T follicular helper cell (primary cell): ENCODE measurements at places on chromosomes 2 and 18.

DNA sequence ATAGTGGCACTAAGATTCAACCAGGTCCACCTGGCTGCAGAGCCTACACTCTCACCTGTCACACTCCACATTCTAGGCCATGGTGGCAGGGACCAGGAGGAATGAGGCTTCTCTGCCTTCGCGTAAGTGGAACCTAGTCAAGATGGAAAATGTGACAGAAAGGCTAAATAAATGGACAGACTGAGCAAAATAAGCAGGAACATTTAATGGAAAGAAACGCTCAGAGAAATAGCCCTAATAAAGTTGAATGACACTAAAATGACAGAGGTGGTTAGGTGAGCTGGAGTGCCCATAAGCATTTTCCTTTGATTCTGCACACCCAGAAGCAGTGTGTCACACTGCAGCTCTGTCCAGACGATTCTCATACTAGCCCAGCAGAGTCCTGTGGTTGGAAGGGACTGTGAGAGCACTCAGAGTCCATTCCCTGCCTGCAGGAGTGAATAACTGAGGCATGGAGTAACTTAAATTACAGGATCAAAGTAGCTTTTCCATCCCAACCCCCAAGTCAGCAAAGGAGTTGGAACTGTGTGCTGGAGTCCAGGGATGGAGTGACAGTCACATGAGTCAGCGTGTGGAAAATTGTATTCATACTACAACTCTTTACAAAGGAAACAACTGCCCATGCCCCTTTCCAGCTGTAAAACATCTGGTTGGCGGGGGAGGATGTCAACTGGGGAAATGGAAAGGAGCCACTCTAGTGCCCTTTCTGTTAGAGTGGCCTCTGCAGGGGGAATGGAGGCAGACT is 105.4 kb upstream of the LGALSL start:
- no peak for DNase-seq

DNA sequence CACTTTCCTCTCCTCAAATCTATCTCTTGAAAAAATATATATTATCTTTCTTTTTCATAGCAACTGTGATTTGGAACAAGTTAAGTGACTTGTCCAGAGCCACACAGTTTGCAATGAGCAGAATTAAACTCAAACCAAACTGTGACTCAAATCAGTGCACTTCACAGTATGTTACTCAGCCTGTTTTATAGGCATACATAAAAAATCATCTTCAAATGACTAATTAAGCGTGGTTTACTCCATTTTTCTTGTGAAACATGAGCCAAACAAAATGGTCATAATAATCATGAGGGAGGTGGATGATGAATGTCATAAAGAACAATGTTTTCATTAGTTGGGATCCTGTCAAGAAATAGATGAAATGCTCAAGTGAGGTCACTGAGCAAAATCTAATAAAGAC is 6.1 kb upstream of the CCDC178 start:
- DNase-seq = no peak

GRCh38 chr18:24595561-24596031 is 135.2 kb downstream of the HRH4 start:
- DNase-seq = no peak

DNA sequence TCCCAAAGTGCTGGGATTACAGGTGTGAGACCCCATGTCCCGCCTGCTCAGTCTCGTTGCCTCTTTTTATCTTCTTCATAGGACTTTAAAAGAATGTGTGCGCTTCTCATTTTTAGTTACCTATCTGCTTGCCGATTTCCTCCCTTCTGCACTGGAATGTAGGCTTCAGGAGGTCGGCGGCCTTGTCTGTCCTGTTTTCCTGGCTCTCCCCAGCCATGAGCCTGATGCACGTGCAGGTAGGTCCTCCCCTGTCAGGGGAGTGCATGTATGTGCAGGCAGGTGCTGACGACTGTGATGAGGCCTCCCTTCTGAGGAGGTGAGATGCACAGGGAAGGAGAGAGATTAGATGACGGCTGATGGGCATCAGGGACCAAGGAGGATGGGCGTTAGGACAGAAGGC is 13.6 kb upstream of the ATP6V1C2 start:
- DNase-seq = no peak

DNA sequence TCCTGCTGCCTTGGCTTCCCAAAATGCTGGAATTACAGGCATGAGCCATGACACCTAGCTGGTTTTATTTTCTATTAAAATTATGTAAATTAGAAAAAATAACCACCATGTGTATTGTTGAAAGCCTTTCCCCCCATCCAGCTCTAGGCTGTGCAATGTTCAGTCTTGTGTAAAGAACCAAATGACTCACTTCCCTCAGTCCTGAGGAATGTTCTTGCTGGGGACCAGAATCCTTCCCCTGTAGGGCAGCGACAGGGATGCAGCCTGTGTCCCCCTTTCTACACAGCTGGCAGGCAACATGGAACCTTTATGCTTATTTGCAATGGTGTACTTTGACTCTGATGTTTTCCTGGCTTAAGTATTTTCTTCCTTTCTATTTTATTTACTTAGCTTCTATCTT is 29.4 kb downstream of the AOX1 start:
- no peak for DNase-seq

- peak; percentile 24 for DNase-seq
Observed at GRCh38 chr18:9082711-9083510, 19.6 kb upstream of the NDUFV2 start.

GRCh38 chr2:189127756-189128155 is 51.8 kb downstream of the COL5A2 start:
- DNase-seq = no peak

- no peak for DNase-seq
Observed at GRCh38 chr2:80525152-80525551, 220.6 kb upstream of the LRRTM1 start.

GRCh38 chr2:23651187-23652080 is 266.5 kb downstream of the KLHL29 start:
- DNase-seq = no peak

DNA sequence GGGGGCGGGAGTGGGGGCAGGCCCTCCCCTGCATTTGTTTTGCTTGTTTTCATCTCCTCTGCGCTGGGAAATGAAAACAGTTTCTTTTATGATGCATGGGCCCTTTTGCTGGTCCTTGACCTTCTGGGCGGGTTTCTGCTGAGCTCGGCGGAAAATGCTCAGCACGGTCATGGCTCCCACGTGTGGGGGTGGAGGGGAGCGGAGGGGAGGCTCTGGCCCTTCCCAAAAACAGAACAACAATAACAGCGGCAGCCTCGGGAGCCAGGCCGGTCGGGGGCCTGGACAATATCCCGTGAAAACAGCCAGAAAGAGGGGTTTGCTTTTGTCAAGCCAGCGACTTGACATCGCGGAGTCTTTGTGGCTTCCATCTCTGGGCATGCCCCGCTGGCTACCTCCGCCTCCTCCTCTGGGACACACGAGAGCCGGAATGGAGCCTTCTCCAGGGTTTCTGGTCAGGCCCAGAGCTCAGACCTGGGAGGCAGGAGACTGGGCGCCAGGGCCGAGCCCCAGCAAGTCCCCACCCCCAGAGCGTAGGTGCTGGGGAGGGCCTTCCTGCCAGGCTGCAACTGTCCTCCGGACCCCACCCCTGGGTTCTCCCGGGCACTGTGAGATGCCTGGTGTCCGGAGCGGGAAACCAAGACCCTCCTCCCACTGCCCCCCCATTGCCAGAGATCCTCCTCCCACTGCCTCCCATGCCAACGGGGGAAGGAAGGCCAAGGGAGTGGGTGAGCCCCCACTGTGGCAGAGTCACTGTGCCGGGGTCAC is 35.9 kb upstream of the SNED1 start:
- DNase-seq = no peak

GRCh38 chr2:169348321-169349024 is 13.9 kb downstream of the LRP2 start:
- no peak for DNase-seq

DNA sequence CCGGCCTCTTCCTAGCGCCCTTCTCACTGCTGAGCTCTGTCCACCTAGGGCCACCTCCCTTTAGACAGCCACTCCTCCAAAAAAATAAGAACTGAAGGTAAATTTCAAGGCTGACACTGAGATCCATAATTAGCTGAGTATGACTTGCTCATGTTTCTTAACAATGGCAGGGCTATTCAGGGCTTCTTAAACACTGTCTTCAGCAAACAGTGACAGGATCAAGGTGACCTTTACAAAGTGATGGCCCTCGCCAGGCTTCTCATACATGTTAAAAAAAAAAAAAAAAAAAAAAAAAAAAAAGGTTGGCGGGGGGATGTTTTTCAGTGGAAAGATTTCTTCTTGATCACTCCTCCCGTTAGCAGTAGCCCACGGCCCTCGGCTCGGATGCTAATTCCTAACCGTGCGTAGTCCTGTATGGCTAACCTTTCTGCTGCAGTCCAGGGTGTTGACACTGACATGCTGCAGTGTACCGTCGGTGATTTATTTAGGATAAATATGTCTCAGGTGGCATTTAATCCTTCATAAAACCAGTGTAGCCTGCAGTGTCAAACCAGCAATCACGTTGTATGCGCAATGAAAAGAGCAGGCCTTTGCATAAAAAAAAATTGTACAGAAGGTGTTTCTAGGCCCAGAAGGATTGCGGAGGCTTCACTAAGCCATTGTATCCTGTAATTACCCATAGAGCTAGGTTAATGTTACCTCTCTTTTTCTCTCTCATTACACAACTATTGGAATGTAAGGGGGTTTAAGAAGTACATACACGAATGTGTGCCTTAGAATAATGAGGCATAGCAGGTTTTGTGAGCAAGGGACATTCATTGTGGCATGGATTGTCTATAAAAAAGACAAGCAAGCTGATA is 142.7 kb downstream of the PTGR3 start:
- no peak for DNase-seq

DNA sequence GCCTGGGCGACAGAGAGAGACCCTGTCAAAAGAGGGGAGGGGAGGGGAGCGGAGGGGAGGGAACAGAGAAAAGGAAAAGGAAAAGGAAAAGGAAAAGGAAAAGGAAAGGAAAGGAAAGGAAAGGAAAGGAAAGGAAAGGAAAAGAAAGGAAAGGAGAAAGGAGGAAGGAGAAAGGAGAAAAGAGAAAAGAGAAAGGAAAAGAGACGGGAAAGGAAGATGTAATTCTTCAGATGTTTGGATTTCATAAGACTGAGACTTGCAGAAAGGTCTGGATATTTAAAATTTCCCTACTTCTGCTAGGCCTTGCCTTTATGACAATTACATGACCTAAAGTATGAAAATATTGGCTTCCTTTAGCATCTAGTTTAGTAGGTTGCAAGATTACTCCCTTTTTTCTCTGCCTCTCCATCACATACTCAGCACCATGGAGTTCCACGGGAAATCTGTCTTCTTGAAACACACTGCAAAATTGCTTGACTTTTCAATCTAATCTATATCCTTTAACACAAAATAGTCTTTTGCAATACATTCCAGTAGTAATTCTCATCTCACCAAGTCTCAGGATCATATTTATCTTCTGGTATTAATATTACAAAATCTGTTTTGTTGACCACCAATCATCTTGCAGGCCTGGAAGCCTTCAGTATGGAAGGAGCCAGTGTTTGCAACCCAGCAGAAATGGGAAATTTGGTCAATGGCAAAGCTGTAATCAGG is 383.5 kb downstream of the ZEB2 start:
- DNase-seq = no peak

- DNase-seq = no peak
Observed at GRCh38 chr2:121635371-121635770, 13.9 kb downstream of the CLASP1 start.
